Ovary (tissue), 10 donors: ENCODE measurements at places on chromosomes 13 and 19. TPM values are rescaled to one million over a fixed set of nuclear protein-coding genes. Genes with fewer than 3 reads are reported as not detected.

DNA sequence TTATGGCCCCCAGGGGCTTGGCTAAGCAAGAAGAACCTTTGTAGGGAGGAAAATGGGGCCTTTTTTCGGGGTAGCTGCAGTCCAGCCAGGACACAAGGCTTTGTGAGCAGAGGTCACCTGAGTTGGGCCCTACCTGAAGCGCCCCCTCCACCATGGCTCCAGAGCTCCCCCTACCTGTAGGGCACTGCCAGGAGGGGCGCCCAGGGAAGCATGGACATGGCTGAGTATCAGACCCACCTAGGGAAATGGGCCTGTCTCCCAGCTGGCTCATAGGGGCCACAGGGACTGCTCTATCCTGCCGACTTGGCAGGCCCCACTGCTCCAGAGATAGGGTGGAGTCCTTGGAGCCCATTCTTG lies 9.0 kb upstream of the CEBPA start:
- H3K4me1 ChIP-seq = no peaks in the 10 kb centered on the region
- H3K4me3 ChIP-seq = no peak overlapping the region
- no peaks in the 10 kb centered on the region for H3K36me3 ChIP-seq
- no peak for DNase-seq
- no peaks in the 10 kb centered on the region for H3K27me3 ChIP-seq

DNA sequence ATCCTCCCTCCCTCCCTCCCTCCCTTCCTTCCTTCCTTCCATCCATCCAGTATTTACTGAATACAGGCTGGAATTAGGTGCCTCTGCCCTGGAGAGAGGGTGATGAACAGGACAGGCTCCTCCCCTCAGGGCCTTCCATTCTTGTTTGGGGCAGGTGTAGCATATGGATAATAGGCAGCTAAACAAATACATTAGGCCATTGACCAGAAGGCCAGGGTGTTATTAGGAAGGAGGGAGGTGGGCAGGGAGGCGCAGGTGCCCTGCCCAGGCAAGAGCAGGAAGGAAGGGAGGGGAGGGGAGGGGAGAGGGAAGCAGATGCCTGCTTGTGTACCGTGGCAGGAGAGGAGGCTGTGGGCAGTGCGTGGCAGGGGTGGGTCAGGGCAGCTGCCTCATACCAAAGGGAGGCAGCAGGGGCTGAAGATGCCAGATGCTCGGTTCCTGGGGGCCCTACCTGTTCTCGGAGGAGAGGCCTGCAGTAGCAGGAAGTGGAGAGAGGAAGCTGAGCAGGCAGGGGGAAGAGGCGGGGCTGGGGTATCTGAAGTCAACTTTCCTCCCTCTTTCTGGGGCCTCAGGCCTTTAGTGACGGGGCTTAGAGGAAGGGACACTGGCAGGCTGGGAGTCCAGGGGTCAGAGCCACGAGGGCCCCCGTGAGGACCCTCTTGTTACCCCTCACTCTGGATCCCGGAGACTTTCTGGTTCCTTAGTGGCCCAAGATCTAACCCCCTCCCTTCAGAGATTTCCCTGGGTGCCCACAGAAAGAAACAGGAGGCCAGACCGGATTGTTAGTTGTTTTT lies at the start of gene RINL:
Gene RINL (minus strand): TSS at position 495 of the 794 bp plus-strand sequence. CDS start 1,533 bp downstream, outside the sequence.
- no peak for DNase-seq
- H3K27me3 ChIP-seq = no peaks in the 10 kb centered on the region
- H3K36me3 ChIP-seq = no peaks in the 10 kb centered on the region

Gene MYPOP
- 9.1 TPM for total RNA-seq

Gene PABPC3
- total RNA-seq = 0.12 TPM

Gene CDX2
- total RNA-seq = not detected

DNA sequence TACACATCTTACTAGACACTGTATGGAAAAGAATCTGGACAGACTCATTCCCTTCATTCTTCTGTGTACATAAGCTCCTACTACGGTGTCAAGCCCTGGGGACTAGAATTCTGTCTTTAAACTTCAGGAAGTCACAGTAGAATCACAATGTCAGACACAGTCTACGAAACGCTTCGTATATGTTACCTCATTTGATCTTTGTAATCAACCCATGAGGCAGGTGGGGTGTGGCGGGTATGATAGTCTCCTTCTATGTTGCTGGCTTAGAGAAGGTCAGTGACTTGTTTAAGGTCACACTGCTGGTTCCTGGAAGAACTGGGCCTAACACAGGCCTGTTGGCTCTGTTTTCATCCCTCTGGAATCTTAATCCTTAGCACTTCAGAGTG lies 32.2 kb upstream of the TPT1 start:
- no peaks in the 10 kb centered on the region for H3K36me3 ChIP-seq
- no peak overlapping the region for H3K4me3 ChIP-seq
- H3K27me3 ChIP-seq = no peaks in the 10 kb centered on the region
- H3K4me1 ChIP-seq = peaks cover 3% of the 10 kb centered on the region

DNA sequence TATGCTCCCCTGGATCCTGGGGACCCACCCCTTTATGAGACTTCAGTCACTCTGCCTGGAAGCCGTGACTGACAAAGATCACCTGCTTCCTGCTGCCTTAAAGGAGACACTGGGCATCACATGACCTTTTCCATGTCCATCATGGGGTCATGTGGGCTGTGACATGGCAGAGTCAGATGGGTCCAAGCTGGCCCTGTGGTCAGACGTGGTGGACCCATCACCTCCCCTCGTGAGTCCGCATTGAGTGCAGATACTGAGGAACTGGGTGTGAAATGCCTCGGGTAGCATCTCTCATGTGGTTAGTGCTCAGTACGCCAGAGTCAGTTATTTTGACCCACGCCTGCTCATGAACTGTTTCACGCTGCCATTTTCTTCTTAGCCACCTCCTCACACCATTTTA lies 27.1 kb downstream of the NKPD1 start:
- H3K36me3 ChIP-seq = no peaks in the 10 kb centered on the region
- no peak for DNase-seq
- no peaks in the 10 kb centered on the region for H3K4me1 ChIP-seq
- H3K4me3 ChIP-seq = no peak overlapping the region

DNA sequence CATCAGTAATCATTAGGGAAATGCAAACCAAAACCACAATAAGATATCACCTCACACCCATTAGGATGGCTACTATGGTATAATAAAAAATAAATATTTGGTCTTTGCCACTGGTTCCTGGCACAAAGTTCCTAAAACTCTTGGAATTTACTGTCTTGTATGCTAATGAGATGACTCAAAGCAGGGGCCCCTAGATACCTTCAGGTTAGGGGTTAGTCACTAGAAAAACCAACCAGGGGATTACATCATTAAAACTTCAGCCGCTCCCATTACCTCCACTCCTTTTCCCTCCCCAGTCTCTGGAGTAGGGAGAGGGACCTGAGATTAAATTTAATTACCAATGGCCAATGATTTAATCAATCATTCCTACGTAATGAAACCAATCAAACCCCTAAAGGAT lies 49.6 kb downstream of the THSD1 start:
- no peak overlapping the region for H3K4me3 ChIP-seq
- H3K27me3 ChIP-seq = no peaks in the 10 kb centered on the region
- DNase-seq = no peak
- no peaks in the 10 kb centered on the region for H3K36me3 ChIP-seq

DNA sequence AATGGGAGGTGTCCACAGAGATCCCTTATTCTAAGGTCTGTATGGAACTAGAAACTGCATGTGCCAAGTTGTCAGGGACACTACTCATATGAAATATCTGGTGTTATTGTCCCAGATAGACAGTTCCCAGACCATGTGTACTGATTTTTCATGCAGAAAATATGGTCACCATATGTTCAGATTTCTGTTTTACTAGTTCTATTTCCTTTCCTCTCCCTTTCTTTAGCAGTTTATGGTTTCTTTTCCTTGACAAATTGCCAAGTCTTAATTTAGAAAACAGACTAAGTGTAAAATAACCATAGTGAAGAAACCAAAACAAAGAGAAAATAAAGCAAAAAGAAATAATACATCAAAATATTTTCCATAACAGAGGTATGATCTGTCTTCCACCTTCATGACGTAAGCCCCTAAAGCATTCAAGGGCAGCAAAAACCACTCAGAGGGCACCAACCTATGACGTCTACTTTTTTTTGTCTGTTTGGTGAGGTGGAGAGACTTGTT lies 248.5 kb downstream of the KCTD12 start:
- H3K27ac ChIP-seq = no peak overlapping the region
- H3K27me3 ChIP-seq = no peaks in the 10 kb centered on the region
- DNase-seq = no peak

DNA sequence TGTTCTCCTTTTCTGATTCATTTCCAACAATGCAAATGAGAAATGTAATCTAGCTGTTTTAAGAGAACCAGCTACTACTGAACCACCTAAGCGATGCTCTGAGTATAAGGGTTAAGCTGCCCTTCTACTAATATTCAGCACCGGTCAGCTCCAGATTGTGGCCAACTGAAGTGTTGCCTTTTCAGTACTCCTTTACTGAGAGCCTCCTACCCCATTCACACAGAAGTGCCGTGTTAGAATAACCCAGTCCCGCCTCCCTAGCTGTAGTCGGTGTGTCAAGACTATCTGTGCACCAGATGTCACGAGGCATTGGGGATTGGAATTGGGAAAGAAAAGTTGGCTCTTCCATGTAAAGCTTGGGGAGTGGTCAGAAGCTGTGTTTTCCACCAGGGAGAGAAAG lies 45.4 kb downstream of the FAM124A start:
- no peaks in the 10 kb centered on the region for H3K27me3 ChIP-seq
- no peak for DNase-seq
- peaks cover 3% of the 10 kb centered on the region for H3K4me1 ChIP-seq

DNA sequence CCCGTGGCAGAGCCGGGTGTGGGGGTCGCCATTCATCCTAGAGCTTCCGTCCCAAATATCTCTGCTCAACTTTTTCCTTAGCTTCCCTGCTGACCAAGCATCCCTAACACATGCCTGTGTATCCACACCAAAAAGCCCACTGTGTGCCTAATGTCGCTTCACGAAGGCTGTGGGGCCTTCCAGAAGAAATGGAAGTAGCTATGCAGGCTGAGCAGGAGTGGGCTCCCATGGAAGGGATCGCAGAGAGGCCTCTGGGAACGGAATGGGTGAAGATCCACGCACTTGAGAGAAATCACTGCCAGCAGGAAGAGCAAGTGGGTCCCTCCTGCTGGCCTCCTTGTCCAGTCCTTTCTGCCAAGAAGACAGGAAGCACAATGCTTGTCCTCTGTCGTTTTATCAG lies 136.0 kb downstream of the SOX1 start:
- no peak for DNase-seq
- no peak overlapping the region for H3K27ac ChIP-seq
- H3K4me1 ChIP-seq = no peaks in the 10 kb centered on the region
- H3K36me3 ChIP-seq = no peaks in the 10 kb centered on the region
- H3K27me3 ChIP-seq = no peaks in the 10 kb centered on the region

DNA sequence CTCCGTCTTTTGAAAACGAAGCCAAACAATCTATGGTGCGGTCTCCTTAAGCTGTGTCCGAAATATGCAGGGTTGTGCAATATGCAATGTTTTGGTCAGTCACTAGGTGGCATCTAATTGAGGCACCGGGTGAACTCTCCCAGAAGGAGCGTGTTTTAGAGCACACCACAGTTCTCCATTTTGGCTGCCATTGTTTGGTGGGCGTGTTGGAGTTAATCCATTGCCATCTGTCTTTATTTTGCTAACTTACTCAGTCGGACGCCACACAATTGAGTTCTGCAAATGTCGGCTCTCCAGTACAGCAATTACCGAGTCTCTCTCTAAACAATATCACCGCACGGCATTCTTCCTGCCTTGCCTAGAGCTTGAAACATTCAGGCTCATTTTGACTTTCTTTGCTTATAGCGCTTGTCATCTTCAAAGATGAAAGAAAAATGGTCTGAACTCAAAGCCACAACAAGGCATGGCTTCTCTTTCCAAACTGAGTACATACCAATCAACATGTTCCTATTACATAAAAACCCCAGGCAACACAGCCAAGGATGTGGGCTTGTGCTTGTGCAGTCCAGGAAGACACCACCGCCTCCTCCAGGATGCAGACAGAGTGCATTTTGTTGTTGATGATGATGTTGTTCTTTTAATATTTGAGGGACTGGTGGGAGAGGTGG lies 182.0 kb upstream of the SERP2 start:
- H3K4me3 ChIP-seq = no peak overlapping the region
- no peak overlapping the region for H3K27ac ChIP-seq
- H3K27me3 ChIP-seq = no peaks in the 10 kb centered on the region
- H3K36me3 ChIP-seq = no peaks in the 10 kb centered on the region

- no peaks in the 10 kb centered on the region for H3K36me3 ChIP-seq
- no peak overlapping the region for H3K27ac ChIP-seq
- H3K27me3 ChIP-seq = no peaks in the 10 kb centered on the region
- no peaks in the 10 kb centered on the region for H3K4me1 ChIP-seq
- H3K4me3 ChIP-seq = no peak overlapping the region
These were observed 2596.2 kb downstream of the PCDH9 start for GRCh38 chr13:64633948-64634347.

Gene NLRP11
- 0.08 TPM for total RNA-seq

Gene KDM4B
- 59.1 TPM for total RNA-seq

DNA sequence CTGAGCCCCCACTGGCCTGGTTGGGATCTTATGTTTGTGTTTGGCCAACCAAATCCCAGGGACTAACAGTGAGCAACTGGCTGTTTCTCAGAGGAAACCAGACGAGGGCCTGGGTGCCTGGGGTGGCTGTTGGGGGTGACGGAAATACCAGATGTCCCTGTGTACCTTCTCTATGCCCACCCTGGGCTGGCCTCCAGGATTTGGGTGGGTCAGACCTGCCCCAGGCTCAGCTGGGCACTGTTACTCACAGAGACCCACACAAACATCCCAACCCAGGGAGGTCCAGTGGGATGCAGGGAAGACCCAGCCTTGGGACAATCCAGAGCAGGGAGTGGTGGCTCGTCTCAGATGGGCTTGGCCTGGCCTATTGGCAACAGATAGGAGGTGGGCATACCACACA lies 8.8 kb downstream of the ZSCAN22 start:
- no peaks in the 10 kb centered on the region for H3K27me3 ChIP-seq
- no peaks in the 10 kb centered on the region for H3K4me1 ChIP-seq
- no peak overlapping the region for H3K4me3 ChIP-seq
- H3K27ac ChIP-seq = no peak overlapping the region

- no peak for DNase-seq
- H3K27ac ChIP-seq = peak overlapping the region; percentile 20
- no peaks in the 10 kb centered on the region for H3K36me3 ChIP-seq
- peak overlapping the region; percentile 52 for H3K4me3 ChIP-seq
These were observed 620 bp downstream of the CRTC1 start for GRCh38 chr19:18683958-18684641.

DNA sequence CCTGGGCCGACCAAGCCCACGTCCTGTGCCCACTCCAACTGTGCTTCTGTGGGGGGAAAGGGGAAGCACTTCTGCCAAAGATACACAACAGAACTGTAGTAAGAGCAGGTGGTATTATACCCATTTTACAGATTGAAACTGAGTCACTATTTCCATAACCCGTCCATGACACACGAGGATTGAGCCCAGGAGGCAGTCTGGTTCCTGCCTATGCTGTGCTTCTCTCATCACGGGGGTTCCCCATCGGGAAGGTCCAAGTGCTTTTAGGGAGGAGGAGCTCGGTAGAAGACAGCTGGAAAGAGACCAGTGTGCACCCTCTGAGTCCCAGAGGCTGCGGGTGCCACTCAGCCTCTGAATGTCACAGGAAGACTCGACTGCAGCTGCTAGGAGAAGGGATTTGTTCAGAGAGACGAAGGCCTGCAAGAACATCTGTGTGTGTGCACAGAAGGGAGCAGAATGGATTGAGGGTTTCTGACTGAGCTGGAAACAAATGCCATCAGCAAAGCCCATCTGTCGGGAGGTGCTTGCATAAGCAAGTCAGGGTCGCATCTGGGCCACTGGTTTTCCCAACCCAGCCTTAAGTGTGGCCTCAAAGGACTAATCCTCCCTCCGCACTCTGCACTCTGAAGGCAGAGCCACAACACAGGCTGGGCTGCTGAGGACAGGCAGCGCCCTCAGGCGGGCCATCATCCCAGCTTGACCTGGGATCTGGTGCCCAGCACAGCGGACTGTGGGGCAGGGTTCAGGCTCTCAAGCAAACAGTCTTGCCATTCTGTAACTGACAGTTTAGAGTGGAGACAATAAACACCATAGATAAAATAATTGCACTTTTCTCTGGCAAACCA lies 150.0 kb downstream of the DPF1 start:
- no peak overlapping the region for H3K27ac ChIP-seq
- H3K36me3 ChIP-seq = no peaks in the 10 kb centered on the region
- DNase-seq = no peak
- H3K4me1 ChIP-seq = no peaks in the 10 kb centered on the region
- no peaks in the 10 kb centered on the region for H3K27me3 ChIP-seq
